ENCODE measurements at places on chromosomes 5 and 9. TPM values are rescaled to one million over a fixed set of nuclear protein-coding genes. Genes with fewer than 3 reads are reported as not detected.

DNA sequence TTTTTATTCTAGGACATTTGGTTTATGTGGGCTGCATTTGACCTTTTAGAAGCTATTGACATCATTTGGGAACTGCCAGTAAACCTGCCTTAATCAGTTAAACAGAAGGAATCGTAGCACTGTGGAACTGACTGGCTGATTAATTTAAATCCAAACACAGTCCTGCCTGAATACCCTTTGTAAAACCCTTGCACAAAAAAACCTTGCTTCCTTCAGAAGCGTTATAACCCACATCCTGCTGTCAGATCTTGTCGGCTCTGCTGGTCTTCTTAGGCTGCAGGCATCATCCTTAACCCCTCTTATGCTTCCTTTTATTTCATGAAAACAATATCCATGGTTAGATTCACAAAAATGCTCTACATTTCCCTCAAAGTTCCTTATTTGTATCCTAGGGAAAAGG lies 46.3 kb downstream of the PAM start:
- no peak for DNase-seq

- DNase-seq = no peak
Observed at GRCh38 chr9:28037968-28038367, 464.7 kb upstream of the C9orf72 start.

- DNase-seq = no peak
Observed at GRCh38 chr5:179798144-179798770, 4.5 kb downstream of the LTC4S start.

DNA sequence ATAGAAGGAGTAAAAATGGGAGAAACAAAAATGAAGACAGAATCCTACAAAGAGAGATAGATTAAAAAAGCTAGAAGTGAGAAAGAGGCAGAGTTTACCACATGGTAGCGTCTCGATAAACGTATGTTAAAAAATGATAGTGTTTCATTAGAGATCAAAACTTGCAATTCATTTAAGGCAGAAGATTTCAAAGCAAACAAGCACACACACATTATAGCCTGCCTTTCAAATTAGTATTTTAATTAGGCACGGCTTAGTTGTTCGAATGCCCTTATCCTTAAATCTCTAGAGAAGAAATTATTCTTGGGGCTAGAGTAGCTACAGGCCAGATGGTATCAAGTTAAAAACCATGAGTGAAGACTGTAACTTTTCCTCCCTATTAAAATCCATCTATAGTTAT lies 6.0 kb downstream of the STOM start:
- no peak for DNase-seq

DNA sequence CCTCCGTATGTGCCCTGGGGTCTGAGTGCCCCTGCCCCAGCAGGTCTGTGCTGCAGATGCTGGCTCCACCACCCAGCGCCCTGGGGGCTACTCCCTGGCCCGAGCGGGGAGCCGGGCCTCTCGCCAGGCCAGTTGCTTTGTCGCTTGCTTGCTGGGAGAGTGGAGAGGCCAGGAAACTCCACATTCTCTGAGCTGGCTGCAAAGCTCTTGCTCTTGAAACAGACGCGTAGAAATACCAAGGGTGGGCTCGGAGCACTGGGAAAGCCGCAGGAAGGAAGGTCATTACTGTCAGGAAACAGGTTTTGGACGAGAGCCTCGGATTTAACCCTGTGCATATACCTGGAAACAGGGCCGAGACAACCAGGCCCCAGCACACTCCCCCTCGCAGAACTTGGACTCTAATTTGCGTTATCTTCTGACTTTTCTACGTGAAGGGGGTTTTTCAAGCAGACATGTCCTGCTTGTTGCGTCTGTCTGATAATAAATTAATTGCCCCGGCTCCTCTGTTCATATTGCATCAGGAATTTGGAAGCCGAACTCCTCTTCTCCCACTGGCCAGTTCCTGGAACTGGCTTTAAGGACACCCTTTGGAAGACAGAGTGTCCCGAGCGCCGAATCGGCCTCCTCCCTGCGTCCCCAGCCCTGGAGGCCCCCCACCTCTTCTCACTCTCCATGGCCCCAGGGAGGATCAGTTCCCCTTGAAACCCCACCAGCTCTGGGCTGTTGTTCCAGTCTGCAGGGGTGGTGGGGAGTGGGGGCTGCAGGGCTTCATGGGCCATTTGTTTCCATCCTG lies 11.2 kb downstream of the ADAMTSL2 start:
- no peak for DNase-seq

GRCh38 chr9:90929626-90930025 lies 128.0 kb downstream of the SYK start:
- no peak for DNase-seq

DNA sequence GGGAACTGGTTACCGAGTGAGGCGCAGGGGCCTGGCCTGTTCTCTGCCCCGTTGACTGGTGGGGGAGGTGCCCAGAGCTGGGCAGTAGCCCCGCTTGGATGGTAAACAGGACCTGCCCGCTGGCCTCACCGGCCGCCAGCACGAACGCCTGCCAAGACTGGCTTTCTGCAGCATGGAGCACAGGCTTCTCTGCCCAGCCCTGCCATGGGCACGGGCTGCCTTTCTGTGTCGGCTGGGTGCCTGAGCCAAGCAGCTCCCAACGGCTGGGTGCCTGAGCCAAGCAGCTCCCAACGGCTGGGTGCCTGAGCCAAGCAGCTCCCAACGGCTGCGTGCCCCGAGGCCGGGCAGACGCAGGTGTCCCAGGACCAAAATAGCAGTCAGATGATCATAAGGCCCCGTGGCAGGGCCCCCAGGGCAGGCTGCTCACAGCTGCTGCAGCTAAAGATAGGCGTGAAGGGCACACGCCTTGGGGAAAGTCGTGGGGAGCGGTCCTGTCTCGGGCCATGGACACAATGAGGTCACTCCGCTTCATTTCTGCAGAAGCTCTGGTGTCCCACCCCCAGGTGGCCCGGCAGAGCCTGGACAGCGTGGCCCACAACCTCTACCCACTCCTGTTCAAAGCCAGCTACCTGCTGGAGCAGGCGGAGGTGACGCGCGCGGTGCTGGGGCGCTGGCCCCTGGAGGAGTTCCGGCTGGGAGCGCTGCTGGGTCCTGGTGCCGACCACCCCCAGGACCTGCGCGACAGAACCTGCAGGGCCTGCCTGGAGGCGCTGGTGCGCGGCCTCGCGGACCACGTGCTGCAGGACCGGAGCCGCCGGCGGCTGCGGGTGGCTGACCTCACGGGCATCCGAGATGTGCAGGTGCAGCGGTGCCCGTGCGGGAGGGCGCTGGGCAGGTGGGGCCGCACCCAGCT lies at the start of gene LRRC14B:
Gene LRRC14B (plus strand): TSS at position 460 of the 913 bp plus-strand sequence. CDS start 44 bp downstream, at position 504.
- no peak for DNase-seq

DNA sequence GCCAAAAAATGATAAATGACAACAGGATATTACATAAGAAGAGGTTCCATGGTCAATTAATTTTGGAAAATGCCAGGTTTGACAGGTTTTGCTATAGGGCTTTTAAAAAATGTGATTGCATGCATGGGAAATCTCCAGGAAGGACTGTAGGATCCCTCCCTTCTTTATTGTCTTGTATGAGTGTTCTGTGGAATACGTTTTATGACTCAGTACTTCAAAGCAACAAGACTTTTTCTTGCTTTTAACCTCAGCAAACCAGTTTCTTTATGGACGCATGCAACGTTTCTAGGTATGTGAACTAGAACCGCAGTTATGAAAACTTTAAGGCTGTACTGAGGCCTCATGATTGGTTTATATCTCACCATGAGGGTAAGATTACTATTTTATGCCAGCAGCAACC lies 76.6 kb upstream of the NTRK2 start:
- DNase-seq = no peak

- DNase-seq = no peak
Observed at GRCh38 chr5:42784132-42784531, 27.5 kb downstream of the CCDC152 start.

GRCh38 chr9:132937463-132937901 lies 6.9 kb downstream of the TSC1 start:
- no peak for DNase-seq

DNA sequence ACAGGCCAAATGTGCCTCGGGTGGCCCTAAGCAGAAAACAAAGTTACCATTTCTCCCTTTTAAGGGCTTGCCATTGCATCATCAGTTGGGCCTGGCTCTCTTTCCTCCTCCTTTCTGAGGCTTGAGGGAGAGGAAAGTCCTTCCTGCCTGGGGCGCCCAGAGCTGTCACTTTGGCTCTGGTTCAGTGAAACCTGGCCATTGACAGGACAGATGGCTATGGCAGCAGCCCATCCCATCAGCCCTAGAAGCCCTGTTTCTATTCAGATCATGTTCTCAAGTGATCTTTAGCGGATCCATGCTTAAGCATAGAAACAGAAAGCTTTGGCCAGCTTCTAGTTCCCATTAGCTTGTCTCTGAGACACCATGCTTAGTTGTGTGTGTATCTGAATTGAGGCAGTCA lies 293.4 kb downstream of the YTHDC2 start:
- DNase-seq = no peak

DNA sequence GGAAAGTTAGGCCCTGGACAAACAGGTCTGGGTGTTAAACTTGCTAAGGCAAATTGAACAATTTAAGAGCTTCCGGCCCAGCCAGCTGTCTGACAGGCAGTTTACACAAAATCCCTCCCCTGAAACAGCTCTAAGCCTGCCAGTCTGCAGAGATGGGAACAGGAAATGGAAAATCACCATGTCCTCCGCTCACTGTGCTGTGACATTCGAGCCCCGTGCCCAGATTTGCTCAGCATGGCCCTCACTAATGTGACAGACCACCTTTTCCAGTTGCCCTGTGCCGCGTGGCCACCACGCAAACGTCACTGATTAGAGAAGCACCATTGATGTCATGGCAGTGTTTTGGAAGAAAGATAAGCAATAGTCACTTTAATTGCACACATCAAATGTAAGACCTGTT lies 41.0 kb downstream of the CCNJL start:
- no peak for DNase-seq

GRCh38 chr5:37787742-37788141 lies 52.1 kb downstream of the GDNF start:
- no peak for DNase-seq

GRCh38 chr9:75061169-75061568 lies 26.8 kb downstream of the NMRK1 start:
- no peak for DNase-seq

- no peak for DNase-seq
Observed at GRCh38 chr5:122067390-122067789, 10.7 kb downstream of the LOX start.

DNA sequence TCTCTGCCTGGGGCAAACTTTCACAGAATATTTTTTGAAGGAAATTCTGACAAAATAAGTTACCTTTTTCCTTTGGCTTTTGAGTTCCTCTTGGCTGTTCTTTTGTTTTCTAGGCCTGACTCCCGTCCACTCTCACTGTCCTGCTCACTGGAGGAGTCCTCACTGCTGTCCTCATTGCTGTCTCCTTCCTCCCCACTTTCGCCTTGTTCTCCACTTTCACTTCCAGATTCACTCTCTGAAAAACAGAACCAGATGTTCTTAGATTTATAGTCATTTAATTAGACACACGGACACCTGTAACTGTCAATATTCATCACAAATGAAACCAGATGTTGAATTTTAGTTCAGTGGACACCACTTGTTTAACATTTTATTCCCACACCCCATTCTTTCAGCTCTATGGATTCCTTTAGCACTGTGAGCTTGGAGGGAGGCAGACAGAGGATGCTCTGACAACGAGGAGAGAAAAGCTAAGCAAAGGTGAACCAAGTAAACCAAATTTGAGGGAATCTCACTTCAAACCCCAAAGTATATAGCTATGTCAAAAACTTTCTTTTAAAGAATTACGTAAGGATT lies 180.7 kb downstream of the AP3B1 start:
- DNase-seq = no peak

- no peak for DNase-seq
Observed at GRCh38 chr5:173515526-173515925, 100.9 kb downstream of the BOD1 start.

- no peak for DNase-seq
Observed at GRCh38 chr9:119526698-119527097, 157.5 kb upstream of the BRINP1 start.

GRCh38 chr5:97528941-97529340 lies 345.9 kb upstream of the RIOK2 start:
- no peak for DNase-seq

DNA sequence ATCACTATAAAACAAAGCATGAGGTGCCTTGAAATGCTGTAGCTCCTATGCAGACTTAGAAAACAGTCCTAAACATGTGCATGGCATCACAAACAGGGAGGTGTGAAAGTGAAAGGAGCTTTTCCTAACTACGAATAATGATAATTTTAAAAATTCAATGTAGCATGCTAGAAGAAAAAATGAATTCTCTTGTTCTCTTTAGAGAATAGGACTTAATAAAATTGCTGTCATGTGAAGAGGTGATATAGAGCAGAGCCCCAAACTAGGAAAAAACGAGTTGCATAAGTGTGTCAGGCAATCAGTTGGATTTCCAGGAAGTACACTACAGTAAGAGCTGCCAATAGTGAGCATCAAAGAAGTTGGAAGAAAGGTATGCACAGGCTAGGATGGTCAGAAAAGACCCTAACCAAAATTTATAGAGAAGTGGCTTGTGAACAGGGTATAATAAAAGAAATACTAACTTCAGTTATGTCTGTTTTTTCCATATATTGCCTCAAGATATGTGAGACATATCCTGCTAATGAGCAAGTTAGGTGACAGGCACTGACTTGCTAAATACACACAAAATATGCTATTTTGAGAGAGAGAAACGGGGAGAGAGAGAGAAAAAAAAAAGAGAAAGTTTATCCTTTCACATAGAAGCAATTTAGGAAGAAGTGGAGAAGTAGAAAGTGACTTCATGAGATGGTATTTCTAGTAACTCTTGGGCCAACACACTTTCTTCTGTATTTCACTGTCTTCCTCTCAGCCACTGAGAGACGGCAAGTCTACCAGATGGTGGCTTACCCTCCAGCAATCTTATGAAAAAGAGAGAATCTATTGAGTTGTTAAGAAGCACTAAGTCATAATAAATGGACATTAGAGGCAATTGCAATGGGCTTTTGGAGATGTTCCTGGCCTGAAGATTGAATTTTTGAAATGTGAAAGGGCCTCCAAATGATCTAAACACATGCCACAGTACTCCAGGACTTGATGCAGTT lies 18.0 kb downstream of the ITGA2 start:
- DNase-seq = no peak

DNA sequence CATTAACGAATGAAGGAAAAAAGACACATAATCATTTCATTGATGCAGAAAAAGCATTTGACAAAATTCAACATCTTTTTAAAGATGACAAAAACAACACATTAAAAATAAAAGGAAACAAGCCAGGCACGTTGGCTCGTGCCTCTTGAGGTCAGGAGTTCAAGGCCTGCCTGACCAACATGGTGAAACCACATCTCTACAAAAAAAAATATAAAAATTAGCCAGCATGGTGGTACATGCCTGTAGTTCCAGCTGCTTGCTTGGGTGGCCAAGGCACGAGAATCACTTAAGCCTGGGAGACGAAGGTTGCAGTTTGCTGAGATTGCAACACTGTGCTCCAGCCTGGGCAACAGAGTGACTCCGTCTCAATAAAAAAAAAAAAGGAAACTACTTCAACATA lies 77.0 kb downstream of the ERCC6L2 start:
- DNase-seq = no peak

Gene SPOCK1
- total RNA-seq = 0.27 TPM

Gene GMCL2
- total RNA-seq = not detected

Gene ANKRD34B
- total RNA-seq = not detected

Gene ZNF658
- total RNA-seq = 4.0 TPM

Gene DMGDH
- 2.3 TPM for total RNA-seq

Gene ZNF608
- total RNA-seq = 5.6 TPM

Gene FOXD4
- 2.8 TPM for total RNA-seq

Gene GNA14
- total RNA-seq = 0.25 TPM
